ENCODE measurements at places on chromosomes 13 and 19.

- peak; percentile 93 for DNase-seq
These were observed 1.3 kb downstream of the ICAM5 start for GRCh38 chr19:10290876-10291553.

DNA sequence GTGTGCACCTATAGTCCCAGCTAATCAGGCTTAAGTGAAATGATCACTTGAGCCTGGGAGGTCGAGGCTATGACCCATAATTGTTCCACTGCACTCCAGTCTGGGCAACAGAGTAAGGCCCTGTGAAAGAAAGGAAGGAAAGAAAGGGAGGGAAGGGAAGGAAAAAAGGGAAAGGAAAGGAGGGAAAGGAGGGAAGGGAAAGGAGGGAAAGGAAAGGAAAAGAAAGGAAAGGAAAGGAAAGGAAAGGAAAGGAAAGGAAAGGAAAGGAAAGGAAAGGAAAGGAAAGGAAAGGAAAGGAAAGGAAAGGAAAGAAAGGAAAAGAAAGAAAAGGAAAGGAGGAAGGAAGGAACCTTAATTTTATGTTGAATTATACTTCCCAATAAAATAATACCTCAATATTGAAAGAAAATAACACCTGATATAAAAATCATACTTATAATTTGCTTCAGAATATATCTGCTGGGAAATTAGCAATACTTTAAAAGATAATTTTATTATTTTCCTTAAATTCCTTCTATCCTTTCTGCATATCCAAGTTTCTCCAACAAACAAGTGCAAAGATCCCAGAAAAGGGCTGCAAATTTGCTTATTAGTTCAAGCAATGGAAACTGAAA, 177.3 kb downstream of the KLF12 start:
- DNase-seq, result no peak

DNA sequence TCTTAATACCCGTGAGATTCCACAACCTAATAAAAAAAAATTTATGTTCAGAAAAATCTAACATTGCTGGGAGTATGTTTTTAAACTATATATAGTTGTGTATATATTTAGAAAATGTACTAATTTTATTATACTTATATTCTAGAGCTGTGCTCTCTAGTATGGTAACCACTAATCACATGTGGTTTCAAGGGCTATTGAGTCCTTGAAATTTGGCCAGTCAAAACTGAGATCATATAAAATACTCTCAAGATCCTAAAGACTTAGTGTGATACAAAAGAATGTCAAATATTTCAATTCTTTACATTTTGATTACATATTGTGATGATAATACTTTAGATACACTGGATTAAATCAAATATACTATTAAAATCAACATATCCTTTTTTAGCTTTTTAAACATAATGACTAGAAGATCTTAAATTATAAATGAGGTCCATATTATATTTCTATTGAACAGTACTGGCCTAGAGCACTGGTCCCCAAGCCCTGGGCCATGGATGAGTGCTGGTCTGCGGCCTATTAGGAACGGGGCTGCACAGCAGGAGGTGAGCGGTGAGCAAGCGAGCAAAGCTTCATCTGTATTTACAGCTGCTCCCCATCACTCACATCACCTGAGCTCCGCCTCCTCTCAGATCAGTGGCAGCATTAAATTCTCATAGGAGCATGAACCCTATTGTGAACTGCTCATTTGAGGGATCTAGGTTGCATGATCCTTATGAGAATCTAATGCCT, 176.5 kb upstream of the NBEA start:
- DNase-seq, result no peak

- DNase-seq, result no peak
These were observed 437.6 kb downstream of the HS6ST3 start for GRCh38 chr13:96527497-96527896.

DNA sequence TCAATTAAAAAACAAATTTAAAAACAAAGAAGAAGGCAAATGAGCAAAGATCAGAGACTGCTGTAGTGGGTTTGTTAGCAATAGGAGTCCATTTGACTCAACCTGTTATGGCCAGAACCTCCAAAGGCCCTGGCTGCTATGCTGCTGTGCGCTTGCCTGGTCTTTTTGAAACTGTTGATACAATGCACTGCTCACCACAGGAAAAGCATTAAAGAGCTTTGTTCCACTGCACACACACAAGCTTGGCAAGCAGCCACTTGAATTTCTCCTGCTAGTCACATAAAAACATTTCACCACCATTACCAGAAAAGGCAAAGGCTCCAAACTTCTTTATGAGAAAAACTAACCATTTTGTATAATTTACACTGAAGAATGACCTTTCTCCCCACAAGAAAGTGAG, 132.2 kb downstream of the FREM2 start:
- no peak for DNase-seq

DNA sequence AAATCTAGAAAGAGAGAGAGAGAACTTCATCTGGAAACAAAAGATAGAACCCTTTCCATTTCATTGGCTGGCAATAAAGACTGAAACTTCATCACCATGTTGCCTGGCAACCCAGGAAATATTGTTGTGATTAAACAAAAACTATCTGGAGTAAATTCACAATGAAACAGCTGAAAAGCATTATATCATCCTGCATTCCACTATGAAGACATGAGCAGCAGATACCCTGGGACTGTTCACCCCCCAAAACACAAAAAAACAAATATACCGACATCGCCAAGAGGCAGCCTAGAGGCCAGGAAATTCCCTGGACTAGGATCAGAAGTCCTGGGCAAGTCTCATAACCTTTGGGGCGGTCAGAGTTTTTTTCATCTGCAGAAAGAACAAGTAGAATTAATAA, 158.3 kb downstream of the FOXO1 start:
- no peak for DNase-seq

DNA sequence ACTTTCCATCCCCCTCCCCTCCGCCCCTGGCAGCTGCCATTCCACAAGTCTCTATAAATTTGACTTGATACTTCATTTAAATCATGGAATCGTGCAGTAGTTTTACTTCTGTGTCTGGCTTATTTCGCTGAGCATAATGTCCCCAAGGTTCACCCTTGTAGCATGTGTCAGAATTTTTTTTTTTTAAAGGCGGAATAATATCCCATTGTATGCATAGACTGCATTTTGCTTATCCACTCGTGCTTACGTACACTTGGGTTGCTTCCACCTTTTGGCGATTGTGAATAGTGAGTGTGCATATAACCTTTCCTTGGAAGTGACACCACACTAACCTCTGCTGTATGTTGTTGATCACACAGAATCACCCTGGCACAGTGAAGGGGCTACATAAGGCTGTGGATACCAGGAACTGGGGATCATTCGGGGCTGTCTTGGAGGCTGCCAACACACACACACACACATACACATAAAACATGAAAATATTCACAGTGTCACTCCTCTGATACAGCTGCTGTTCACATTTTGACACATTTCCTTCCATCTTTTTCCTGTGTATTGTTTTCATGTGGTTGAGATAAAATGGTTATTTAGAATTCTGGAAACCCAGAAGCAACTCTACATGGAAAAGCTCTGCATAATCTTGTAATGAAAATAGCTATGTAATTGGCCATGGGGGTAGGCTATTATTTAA, 13.3 kb downstream of the ZNF71 start:
- no peak for DNase-seq

- no peak for DNase-seq
These were observed 104.1 kb downstream of the ENOX1 start for GRCh38 chr13:43682701-43683100.

- DNase-seq, result peak; percentile 52
These were observed 3.7 kb upstream of the GP6 start for GRCh38 chr19:55041627-55042343.

DNA sequence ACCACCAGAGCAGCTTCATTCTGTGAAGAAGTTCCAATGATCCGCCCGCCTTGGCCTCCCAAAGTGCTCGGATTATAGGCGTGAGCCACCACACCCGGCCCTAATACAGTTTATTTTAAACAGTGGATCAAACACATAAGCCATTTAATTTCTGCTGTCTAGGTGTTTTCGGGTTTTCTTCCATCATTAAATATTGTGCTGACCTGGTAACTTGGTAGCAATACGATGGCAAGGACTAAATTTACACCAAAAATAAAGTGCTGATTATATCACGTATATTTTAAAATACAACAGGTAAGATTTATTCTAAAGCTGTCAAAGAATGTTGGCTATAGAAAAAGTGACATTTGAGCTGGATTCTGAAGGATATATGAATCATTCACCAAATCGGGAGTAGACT, 1.3 kb downstream of the MED4 start:
- peak; percentile 11 for DNase-seq

- DNase-seq, result no peak
These were observed 371.3 kb downstream of the IRS2 start for GRCh38 chr13:109415057-109415456.

GRCh38 chr13:51679616-51680015, 95.4 kb downstream of the WDFY2 start:
- DNase-seq, result no peak

GRCh38 chr13:76790980-76791819, 95.0 kb downstream of the KCTD12 start:
- no peak for DNase-seq

GRCh38 chr13:31908696-31909411, 122.7 kb upstream of the FRY start:
- peak; percentile 37 for DNase-seq

DNA sequence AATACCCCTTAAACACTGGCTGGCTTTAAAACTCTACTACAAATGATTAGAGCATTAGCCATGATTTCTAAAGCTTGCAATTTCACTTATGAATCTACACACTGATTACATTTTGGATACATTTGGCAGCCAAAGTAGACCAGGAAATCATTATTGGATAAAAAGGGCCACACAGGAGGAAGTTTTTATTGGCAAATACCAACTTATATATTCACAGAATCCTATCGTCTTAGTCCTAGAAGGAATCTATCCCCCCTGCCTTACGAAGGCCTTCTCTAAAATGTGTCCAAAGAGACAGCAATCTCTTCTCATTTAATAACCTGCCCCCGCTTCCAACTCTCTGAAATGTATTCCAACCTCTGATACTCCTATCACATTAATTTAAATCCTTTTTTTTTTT, 52.5 kb downstream of the KLF5 start:
- DNase-seq, result no peak

- peak; percentile 19 for DNase-seq
These were observed 33.2 kb downstream of the RAB20 start for GRCh38 chr13:110528371-110528770.

DNA sequence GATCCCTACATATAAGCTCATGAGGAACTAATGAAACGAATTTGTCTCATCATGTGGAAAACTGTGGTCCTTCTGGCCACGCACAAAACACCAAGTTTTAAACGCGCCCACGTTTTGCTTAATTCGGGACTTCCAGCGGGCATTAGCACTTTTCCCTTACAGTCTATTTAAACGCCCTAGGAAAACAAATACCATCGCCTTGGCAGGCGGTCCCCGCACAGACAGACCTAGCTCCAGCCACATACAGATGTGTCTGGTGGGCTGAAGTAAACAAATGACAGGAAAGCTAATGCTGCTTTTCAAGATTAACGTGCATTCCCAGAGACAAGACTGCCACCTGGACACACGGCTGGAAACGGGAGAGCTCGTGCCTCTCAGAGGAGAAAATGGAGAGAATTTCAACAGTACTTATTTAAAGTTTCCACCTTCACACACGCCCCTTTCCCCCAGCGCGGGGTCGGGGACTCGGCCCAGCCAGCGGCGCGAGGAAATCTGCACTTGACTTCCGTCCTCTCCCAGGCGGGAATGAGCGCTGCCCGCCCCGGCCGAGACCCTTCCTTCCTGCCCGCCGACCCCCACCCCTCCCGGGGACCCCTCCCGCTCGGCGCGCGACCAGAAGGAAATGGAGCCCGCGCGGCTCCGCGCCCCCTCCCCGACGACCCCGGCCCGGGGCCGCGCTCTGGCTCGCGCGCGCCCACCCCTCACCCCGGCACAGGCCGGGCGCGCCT, 931 bp downstream of the USP12 start:
- DNase-seq, result peak; percentile 57

GRCh38 chr13:20393273-20394168, 132.1 kb downstream of the CRYL1 start:
- DNase-seq, result no peak

- no peak for DNase-seq
These were observed 38.6 kb downstream of the WDR87 start for GRCh38 chr19:37867831-37868230.

DNA sequence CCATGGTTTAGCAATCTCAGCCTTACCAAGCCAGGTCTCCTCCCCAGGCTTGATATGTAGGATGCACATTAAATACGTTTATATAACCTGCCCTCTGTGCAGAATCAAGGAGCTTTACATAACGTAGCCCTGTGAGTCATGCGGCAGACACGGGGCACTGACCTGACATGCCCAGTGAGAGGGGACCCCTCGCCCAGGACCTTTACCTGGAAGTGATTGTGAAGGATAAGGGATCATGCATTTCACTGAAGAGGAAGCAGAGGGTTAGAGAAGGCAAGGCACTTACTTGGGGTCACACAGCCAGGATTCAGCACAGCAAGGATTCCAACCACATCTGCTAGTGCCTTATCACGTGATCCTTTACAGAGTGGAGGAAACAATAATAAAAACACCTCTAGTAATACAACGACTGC, 18.9 kb upstream of the FOSB start:
- DNase-seq, result no peak

GRCh38 chr13:109422161-109422560, 364.2 kb downstream of the IRS2 start:
- no peak for DNase-seq

DNA sequence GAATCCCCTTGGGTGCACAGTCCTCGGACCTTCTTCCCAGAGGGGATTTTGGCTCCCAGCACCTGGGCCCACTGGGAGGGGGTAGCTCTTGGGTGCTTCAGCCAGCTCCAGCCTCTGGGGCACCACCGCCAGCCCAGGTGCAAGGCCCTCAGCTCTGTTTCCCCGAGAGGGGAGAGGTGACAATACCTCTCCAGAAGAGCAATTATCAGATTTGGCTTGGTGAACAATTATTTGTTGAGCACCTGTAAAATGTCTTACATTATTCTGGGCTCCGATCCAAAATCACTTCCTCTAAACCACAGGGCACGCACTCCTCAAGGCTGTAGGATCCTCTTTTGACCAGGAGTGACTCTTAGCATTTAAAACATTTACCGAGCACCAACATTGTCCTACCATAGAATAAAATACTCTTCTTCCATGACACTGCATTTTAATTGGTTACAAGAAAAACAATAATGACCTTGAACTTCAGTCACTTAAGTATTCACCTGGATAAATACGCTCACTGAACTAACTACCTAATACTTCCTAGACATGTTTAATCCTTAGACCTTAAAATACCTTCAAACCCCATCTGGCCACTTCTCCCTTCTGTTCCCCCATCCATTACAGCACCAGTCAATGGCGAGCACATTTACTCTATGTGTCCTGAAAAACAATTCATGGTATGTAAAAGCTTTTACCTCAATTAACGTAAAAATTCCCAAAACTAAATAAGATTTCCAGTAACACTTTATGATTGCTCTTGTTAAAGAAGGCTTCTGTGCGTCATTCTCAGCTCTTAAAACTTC, 54.8 kb downstream of the ABCC4 start:
- peak; percentile 62 for DNase-seq

DNA sequence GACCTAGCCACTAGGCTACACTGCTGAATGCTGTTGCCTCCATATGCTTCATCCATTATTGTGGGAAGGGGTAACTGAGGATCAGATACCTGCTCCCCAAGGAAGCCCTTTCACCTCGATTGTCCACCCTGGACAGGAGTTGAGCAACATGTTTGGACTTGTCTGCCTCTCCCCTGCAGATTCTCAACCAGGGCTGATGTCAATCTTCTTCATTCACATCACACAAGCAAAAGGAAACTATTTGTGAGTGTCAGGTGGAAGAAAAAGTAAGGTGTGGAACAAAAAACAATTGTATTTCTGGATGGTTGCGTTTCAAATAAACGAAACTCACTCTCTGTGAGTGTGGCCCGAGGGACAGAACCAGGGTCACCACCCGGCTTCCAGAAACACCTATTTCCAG, 29.5 kb upstream of the MUC16 start:
- no peak for DNase-seq

GRCh38 chr13:101301053-101301452, 115.3 kb downstream of the NALCN start:
- DNase-seq, result no peak
